ENCODE measurements at places on chromosomes 7 and 10. TPM values are rescaled to one million over a fixed set of nuclear protein-coding genes. Genes with fewer than 3 reads are reported as not detected.

DNA sequence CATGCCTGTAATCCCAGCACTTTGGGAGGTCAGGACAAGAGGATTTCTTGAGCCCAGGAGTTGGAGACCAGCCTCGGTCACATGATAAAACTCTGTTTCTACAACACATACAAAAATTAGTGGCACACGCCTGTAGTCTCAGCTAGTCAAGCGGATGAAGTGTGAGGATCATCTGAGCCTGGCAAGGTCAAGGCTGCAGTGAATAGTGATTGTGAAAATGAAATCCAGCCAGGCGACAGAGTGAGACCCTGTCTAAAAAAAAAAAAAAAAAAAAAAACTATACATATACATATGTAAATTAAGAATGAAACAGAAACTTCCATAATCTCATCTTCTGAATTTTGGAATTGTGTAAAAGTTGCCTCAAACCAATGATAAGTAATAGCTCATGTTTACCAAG lies 18.2 kb upstream of the FAM170B start:
- H3K4me1 ChIP-seq = no peaks in the 10 kb centered on the region
- no peak overlapping the region for H3K4me3 ChIP-seq
- H3K27me3 ChIP-seq = no peaks in the 10 kb centered on the region
- DNase-seq = no peak

DNA sequence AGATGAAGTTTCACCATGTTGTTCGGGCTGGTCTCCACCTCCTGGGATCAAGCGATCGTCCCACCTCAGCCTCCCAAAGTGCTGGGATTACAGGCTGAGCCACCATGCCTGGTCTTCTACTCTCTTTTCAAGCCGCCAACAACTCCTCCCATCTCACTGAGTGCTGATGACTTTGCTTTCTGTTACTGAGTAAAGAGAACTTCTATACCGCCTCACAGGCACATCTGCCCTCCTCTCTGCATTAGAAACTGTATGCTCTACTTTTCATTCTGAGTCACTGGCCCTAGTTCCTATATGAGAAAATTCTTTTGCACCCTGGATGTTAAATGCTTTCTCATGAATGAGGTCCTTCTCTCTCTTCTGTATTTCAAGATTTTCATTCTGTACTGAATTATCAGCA lies 2.2 kb upstream of the ZNF239 start:
- H3K36me3 ChIP-seq = no peaks in the 10 kb centered on the region
- no peaks in the 10 kb centered on the region for H3K27me3 ChIP-seq
- no peak for DNase-seq

DNA sequence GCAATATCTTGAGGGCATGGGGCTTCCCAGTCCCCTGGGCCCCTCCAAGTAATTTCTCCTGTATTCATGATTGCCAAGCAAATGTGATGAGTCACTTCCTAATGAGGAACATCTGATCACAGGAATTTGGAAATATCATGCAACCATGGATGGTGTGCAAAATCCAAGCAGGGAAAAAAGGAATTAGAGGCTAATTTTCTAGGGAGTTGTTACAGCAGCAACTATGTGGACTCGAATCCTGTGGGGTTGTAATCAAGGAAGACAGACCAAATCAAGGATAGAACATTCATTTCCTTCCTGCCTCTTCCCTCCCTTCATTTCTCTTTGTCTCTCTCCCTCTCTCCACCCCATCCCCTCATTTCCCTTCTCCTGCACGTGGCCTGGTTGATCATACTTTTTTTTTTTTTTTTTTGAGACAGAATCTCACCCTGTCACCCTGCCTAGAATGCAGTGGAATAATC lies 23.9 kb upstream of the AGFG2 start:
- H3K27me3 ChIP-seq = peaks cover 2% of the 10 kb centered on the region
- no peaks in the 10 kb centered on the region for H3K36me3 ChIP-seq
- H3K4me1 ChIP-seq = peaks cover 4% of the 10 kb centered on the region
- H3K4me3 ChIP-seq = no peak overlapping the region
- DNase-seq = no peak

GRCh38 chr10:105797234-105797890 lies 1156.3 kb downstream of the SORCS3 start:
- no peak overlapping the region for H3K27ac ChIP-seq
- H3K36me3 ChIP-seq = no peaks in the 10 kb centered on the region
- no peaks in the 10 kb centered on the region for H3K4me1 ChIP-seq
- H3K4me3 ChIP-seq = no peak overlapping the region
- no peaks in the 10 kb centered on the region for H3K27me3 ChIP-seq
- DNase-seq = peak; percentile 2

- H3K36me3 ChIP-seq = no peaks in the 10 kb centered on the region
- no peak overlapping the region for H3K27ac ChIP-seq
- H3K27me3 ChIP-seq = no peaks in the 10 kb centered on the region
- H3K4me1 ChIP-seq = no peaks in the 10 kb centered on the region
- no peak for DNase-seq
Observed at GRCh38 chr10:126854726-126855495, 50.3 kb upstream of the DOCK1 start.

DNA sequence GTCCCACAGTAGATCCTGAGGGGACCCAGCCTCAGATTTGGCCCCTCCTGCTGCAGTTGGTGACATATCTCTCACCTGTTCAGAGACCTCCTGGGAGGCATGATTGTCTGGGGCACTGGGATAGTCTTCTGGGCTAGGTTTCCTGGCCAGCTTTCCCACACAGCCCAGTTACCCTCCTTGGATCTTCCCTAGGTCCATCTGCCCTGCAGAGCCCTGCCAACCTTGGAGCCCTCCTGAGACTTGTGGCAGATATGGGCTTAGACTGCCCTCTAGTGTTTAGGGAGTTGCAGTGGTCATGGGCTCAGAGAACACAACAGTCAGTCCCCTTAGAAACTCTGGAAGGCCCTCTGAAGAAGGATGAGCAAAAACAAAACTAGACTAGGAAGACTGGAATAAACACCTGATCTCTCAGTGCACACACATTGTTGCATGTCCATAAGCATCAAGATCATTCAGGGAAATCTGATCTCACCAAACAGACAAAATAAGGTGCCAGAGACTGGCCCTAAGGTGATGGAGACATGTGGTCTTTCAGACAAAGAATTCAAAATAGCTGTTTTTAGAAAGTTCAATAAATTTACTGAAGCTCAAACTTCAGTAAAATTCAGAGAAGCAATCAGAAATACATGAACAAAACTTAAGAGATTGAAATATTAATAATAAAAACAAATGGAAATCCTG lies 324.6 kb downstream of the ATRNL1 start:
- no peak for DNase-seq
- H3K36me3 ChIP-seq = no peaks in the 10 kb centered on the region
- no peak overlapping the region for H3K27ac ChIP-seq
- H3K27me3 ChIP-seq = no peaks in the 10 kb centered on the region

DNA sequence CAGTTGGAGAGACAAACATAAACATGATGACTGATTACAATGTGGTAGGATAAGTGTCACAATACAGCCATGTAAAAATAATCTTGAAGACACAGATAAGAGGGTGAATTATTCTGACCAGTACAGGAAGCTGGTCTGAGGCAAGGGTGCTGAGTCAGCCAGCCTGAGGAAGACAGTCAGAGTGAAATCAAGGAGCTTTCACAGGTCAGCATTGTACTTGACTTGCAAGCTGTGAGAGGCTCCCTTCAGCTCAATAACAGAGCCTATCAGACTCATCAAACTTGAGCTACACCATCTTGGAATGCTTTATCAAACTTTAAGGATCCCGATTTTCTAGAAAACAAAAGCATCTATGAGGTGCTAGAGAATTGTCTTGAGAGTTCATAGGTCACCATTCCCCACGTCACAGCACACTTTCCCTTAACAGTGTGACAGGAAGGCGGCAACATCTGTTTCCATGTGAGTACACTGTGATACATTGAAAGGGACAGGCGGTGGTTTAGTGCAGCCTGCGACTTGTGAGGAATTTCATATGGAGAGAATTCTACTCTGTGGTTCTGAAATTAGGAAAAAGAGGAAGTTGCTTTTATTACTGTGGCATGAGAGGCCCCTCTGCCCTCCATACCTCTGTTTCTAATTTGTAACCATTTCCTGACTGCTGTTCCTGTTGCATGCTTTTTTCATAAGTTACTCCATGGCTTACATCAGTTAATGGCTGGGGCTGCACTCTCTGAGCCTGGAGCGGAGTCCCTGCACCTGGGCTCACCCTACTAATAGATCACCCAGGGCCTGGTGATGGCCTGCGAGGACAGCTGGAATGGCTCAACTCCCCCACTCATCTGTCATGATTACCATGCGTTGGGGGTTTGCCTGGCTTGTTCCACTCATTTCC lies 417.1 kb downstream of the SUGCT start:
- H3K4me1 ChIP-seq = no peaks in the 10 kb centered on the region
- no peak for DNase-seq
- no peaks in the 10 kb centered on the region for H3K36me3 ChIP-seq
- no peak overlapping the region for H3K4me3 ChIP-seq

GRCh38 chr7:22709857-22710256 lies 17.1 kb upstream of the IL6 start:
- H3K4me3 ChIP-seq = no peak overlapping the region
- peak; percentile 66 for DNase-seq
- no peaks in the 10 kb centered on the region for H3K27me3 ChIP-seq
- H3K36me3 ChIP-seq = no peaks in the 10 kb centered on the region
- H3K27ac ChIP-seq = peak overlapping the region; percentile 97

- no peak overlapping the region for H3K4me3 ChIP-seq
- no peaks in the 10 kb centered on the region for H3K36me3 ChIP-seq
- H3K27ac ChIP-seq = no peak overlapping the region
- no peak for DNase-seq
- H3K27me3 ChIP-seq = peaks cover 37% of the 10 kb centered on the region
Observed at GRCh38 chr10:100636848-100637553, 101.3 kb downstream of the HIF1AN start.

DNA sequence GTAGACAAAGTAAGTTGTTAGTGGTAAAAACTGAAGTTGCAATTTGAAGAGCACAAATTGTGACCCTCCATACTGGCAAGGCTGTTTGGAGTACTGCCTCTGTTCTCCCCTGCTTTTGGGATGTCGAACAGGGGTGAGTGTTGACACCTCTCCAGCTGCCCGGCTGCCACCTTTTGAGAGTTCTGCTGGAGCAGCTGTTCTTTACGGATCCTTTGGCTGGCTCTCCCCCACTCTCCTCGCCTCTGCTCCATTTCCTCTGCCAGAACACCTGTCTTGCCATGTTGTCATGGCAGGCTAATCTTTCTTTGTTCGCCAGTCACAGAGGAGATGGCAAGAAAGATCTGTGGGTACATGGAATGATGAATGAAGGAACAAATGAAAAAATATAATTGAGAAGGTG lies 34.9 kb downstream of the INSYN2A start:
- DNase-seq = no peak
- no peak overlapping the region for H3K4me3 ChIP-seq
- no peaks in the 10 kb centered on the region for H3K4me1 ChIP-seq
- no peaks in the 10 kb centered on the region for H3K36me3 ChIP-seq
- no peaks in the 10 kb centered on the region for H3K27me3 ChIP-seq
- H3K27ac ChIP-seq = no peak overlapping the region

- no peaks in the 10 kb centered on the region for H3K27me3 ChIP-seq
- DNase-seq = no peak
- no peak overlapping the region for H3K27ac ChIP-seq
- H3K36me3 ChIP-seq = no peaks in the 10 kb centered on the region
- H3K4me3 ChIP-seq = no peak overlapping the region
Observed at GRCh38 chr10:72075376-72076115, 12.8 kb downstream of the SPOCK2 start.

Gene ASZ1
- not detected for polyA plus RNA-seq

Gene CNPY1
- not detected for polyA plus RNA-seq

Gene MBL2
- polyA plus RNA-seq = not detected

Gene PPIF
- polyA plus RNA-seq = 100 TPM

Gene OR2A12
- not detected for polyA plus RNA-seq

Gene VENTX
- polyA plus RNA-seq = 0.82 TPM

All from B cell (primary cell).